ENCODE measurements at places on chromosomes 12 and 14.

GRCh38 chr12:48774516-48774915, 14.4 kb downstream of the ADCY6 start:
- no peak for DNase-seq

- no peak for DNase-seq
These were observed 41.1 kb downstream of the PTHLH start for GRCh38 chr12:27931390-27931789.

DNA sequence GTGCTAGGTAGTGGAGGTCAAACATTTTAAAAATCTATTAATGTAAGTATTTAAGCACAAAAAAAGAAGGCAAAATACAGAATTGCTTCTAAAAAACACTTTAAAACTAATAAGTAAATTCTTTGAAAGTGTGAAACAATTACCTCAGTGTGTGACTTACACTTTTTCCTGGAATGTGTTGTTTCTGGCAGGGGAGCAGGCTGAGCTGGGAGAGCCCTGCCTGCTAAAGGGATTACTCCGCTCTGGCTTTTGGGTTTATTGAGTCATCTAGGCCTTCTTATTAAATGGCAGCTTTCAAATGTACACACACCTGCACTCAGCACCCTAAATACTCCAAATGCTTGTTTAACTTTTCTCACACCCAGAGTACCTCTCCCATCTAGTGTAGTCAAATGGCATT, 279.8 kb downstream of the AKAP6 start:
- no peak for DNase-seq

DNA sequence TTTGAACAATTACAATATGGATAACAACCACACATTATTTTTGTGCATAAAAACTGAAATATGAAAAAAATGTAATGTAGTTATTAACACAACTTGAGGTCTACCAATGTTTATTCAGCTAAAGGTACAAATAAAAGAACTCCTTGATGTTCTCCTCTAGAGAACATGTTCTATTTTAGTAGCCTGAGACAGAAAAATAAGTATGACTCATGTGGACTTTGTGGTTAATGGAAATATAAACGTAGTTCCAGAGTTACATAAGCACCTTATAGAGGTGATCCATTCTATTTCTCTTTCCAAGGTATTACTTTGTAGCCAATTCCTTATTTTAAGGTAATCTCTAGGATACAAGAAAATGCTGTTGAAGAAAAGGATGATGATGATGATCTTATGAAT, 25.7 kb downstream of the ALKBH1 start:
- no peak for DNase-seq

GRCh38 chr14:97641827-97642226, 844.6 kb downstream of the VRK1 start:
- DNase-seq, result no peak

GRCh38 chr14:81435391-81436295, 35.5 kb upstream of the STON2 start:
- DNase-seq, result peak; percentile 21

GRCh38 chr14:86015511-86015910, 485.6 kb downstream of the FLRT2 start:
- DNase-seq, result no peak

DNA sequence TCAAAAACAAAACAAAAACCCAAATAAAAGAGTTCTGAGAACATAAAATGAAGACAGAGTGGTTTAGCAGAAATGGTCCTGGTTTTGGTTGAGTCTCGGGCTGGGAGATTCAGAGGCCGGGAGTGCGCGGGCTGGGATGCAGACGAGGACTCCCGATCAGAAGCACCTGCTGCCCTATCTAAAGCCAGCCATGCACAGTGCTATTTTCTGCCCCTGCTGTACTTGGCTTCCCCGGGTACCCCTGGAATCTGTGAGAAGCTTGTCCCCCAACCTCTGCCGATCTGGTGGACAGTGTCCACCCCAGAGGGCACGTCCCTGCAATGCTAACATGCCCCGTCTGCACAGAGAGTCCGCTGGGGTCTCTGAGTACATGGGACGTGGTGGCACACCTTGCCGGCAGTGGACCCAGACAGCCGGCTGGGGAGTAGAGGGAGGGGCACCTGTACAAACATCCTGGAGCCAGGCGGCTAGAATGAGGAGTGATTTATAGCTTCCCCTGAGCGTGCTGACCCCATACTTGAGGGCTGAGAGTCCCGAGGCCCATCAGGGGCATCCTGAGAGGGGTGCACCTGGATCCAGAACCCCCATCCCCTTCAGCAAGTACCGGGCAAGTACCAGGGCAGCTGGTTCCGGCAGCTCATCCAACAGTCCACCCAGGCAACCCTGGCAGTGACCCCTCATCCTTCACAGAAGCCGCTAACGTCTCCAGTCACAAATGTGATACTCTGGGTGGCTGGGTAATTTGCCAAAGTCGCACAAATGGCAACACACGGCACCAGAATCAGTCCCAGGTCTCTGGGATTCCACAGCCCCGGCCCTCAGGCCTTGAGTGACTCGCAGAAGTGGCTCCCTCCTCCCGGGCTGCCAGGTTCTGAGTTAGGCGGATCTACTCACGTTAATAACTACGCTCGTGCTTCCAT, 37.1 kb downstream of the CHGA start:
- DNase-seq, result no peak

GRCh38 chr14:68307790-68308168, 485.1 kb downstream of the ZFP36L1 start:
- DNase-seq, result no peak

Measured in MM.1S (cell line).